ENCODE measurements at places on chromosomes 5 and 9.

- DNase-seq: no peak
These were observed 26.3 kb downstream of the AHRR start for GRCh38 chr5:347712-348284.

GRCh38 chr5:6734243-6734700 is 21.0 kb downstream of the TENT4A start:
- no peak for DNase-seq

DNA sequence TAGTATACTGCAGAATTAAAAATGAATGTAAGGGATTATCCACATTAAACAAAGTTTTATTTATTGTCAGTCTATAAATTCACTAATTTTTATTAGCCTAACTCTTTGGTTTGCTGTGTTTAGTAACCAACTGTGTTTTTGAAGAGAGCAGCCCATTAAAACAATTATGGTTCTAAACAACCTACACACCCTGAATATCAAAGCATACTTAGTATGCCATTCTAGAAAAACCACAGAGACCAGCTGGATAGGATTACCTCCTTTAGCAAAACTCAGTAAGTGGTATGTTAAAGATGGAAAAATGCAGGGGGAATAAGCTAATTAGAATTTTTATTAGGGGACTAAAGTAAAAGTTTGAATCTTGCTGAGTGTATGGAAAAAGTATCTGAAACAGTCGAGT is 1981.7 kb upstream of the NUDT12 start:
- DNase-seq: no peak

- DNase-seq: no peak
These were observed 115.7 kb upstream of the EPB41L4A start for GRCh38 chr5:112534611-112535255.

- DNase-seq: no peak
These were observed 46.2 kb downstream of the RNF145 start for GRCh38 chr5:159163027-159163700.

DNA sequence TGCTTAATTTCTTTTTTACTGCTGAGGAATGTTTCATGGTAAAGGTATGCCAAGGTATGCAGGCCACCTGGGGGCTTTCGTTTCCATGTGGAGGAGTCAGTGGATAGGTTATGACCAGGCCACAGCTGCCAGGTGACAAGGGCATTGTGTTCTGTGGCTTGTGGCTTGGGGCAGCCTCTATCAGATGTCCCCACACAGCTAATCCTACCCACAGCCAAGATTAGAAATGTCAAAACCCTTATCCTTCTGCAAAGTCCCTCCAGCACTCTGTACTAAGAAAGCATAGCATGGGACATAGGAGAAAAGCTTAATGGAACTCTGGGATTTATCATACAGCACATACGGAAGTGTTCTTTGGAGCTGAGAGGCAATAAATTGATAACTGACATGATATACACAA is 171.2 kb upstream of the S1PR3 start:
- DNase-seq: no peak

- DNase-seq: no peak
These were observed 61.2 kb upstream of the JAK2 start for GRCh38 chr9:4923580-4924544.

- DNase-seq: no peak
These were observed 172.2 kb downstream of the CDC42SE2 start for GRCh38 chr5:131436081-131436480.

DNA sequence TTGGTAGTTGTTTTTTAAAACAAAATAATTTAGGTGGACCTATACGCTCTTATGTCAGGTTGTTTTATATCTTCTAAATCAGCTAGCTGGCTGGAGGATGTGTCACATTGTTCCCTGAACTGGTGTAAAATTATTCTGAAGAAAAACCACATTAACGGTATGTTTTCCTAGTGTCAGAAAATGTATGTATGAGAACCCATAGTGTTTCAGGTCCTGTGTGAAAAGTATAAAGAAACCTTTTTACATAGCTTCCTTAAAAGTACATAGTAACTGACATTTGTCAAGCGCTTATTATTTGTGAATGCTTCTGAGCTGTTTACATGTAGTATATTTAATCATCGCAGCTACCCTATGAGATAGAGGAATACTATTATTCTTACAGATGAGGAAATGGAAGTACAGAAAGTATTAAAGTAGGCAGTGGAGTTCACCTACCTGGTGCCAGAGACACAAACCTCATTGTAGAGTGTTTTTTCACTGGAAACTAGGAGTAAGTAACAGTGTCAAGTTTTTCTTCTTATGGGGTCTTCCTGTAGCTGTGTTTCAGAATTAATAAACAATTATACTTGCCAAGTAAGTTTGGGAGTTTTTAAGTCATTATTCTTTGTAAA is 10.4 kb upstream of the FAM120AOS start:
- no peak for DNase-seq

DNA sequence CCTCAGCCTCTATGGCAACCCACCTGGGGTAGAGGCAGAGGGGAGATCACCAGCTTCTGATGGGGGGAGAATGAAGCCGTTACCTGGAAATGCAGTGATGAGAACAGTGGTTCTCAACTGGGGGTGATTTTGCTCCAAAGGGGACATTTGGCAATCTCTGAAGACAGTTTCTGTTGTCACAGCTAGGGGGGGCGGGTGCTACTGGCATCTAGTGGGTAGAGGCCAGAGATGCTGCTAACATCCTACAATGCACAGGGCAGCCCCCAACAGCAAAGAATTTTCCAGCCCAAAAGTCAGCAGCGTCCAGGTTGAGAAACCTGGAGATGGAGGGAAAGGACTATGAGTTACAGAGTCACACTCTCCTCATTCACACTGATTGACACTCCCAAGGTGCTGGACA is 84.5 kb downstream of the FGF1 start:
- no peak for DNase-seq

GRCh38 chr9:92332577-92333281 is 7.0 kb downstream of the CENPP start:
- DNase-seq: no peak

- DNase-seq: no peak
These were observed 68.4 kb downstream of the NRG2 start for GRCh38 chr5:139974661-139975060.

GRCh38 chr5:157785801-157786200 is 42.3 kb downstream of the LSM11 start:
- no peak for DNase-seq

DNA sequence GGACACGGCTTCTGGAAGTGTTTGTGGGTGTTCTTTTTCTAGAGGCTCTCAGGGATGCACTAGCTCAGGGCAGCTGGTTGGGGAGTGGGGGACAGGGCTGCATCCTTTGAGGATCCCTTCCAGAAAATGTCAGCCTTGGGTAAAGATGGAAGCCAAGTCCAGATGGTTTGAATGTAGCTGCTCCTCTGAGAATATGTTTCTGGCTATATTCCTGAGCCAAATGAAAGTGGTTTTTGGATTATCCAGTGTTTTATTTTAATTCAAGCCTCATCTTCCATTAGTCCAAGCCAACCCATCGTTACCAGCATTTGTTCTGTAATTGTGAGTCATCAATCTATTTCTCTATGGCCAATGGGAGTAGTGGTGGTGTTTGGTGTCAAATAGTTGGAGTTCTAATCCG is 70.4 kb downstream of the SPRY4 start:
- no peak for DNase-seq

GRCh38 chr9:10785255-10785654 is 172.5 kb upstream of the PTPRD start:
- DNase-seq: no peak

DNA sequence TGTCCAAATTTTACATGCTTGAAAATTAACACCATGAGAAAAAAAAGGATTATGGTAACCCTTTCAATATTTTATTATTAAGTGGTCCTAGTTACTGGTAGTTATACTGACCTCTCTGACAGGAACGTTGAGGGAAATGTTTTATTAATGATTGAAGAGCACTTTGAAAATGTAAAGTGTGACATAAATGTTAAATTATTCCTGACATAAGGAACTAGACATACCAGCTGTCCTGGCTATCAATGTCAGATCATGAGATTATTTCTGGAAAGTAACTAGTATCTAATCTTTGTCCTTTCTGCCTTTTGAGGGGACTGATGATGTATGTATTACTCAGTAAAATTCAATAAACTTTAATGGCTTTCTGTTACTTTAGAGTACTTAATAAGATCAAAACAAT is 1538.5 kb upstream of the CDH6 start:
- DNase-seq: no peak

GRCh38 chr9:107059220-107059619 is 196.3 kb downstream of the ZNF462 start:
- no peak for DNase-seq

- no peak for DNase-seq
These were observed 60.4 kb downstream of the COL15A1 start for GRCh38 chr9:99004115-99004514.

DNA sequence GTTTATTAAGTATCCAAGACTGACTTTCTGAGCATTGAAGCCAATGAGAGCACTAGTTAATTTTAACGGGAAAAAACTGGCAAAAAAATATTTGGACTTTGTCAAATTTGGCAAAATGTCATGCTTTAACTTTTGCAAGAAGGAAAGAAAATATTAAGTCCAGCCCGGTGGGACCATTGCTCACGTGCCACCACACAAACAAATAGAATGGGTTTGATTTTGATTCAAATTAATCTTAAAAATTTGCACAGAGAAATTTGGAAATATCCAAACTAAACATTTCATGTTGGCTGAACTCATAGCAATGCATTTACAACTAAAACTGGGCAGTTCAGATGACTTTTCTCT is 302.2 kb downstream of the EBF1 start:
- DNase-seq: no peak

DNA sequence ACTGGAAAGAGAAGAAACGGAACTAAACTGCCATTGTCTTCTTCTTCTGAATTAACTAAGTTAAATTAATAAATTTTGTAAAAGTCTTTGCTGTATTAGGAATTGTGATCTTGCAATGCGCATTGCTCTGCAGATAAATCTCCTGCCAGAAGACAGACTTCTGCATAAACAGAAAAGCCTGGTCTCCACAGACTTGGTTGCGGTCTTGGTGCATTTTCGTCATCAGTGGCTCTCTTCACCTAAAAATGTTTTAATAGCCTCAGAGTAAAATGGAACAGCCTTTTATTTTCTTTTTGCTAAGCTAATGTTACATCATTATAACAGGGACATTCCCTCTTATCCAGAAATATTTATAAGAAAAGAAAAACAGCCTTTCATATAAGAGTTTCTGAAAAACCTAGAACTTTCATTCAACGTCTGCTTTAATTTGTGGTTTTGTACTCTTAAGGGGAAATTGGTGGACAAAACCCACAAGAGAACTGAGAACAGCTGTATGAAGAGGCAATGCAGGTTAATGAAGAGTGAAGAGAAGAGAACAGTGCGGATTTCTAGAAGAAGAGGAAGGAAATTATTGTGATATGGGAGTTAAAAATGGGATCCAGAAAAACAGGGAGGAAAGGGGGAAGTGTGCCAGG is 10.1 kb downstream of the IFNA5 start:
- DNase-seq: no peak

GRCh38 chr9:88528080-88528790 is 6.7 kb upstream of the NXNL2 start:
- no peak for DNase-seq

DNA sequence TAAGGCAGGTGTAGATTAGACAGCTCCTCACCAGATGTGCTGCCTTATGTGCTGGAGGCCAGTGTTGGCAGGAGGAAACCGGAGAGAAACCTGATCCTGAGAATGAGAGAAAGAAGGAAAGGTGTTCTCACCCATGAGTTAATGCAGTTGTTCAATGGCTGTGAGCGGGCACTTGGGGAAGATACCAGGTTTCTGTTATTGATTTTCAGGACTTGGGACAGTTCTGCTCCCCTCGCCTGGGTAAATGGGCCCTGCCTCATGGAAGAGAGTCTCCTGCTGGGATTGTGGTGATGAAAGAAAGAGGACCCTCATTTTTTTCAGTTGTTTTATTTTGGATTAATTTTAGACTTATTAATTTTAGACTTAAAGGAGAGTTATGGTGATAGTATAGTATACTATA is 59.5 kb downstream of the EGFLAM start:
- DNase-seq: no peak

GRCh38 chr5:75524591-75524990 is 12.9 kb downstream of the POLK start:
- no peak for DNase-seq

- DNase-seq: no peak
These were observed 86.0 kb downstream of the NREP start for GRCh38 chr5:111670826-111671492.

DNA sequence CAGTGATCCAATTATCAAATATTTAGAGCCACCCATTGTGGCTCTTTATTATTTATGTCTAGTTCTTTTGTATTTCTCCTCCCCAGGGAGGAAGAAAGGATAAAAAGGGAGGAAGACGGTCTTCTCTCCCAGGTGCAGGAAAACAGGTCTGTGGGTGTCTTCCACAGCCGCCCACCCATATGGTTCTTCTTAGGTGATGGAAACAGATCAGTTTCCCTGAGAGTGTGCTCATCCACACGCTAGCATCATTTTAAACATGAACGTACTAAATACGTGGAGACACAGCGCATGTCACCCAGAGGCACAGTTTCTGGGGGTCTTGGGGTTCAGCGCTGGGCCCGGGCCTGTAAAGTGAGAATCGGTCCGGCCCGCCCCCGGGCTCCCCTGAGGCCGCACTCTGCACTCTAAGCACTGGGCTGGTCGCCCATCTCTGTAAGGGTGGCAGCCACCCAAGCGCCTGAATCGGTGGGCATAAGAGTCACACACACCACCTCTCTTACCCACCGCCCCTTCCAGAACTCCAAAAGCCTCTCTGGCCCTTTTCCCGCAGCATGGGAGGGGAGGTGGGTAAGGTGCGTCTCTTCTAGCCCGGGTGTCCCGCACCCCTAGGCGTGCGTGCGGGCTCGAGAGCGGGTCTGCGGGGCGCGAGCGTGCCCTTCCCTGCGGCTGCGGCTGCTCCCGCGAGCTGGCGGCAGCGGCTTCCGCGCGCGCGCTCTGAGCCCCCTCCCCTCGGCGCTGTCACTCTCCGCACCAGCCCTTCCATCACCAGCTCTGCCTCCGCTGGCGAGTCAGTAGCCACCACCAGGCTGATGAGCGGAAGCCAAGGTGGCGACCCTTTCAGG is 1.3 kb downstream of the PTCH1 start:
- DNase-seq: peak; percentile 84

DNA sequence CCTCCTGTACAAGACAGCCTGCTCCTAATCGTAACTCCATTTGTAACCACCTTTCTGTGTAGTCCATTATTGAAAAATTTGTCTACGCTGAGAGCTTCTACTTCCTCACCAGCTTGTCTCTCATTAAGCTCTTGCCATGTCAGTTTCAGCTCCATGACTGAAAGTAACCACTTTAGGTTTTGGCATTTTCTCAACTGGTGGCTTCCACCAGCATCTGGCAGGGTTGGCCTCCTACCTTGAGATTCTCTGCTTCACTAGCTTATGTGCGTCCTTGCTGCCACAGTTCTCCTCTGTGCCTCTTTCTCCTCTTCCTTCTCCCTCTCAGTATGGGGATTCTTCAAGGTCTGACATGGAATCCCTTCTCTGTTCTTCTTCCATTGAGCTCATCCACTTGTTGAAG is 31.8 kb downstream of the F2RL2 start:
- DNase-seq: no peak

GRCh38 chr9:123687246-123687751 is 242.6 kb downstream of the DENND1A start:
- no peak for DNase-seq

- DNase-seq: no peak
These were observed 345.1 kb downstream of the SPATA31D1 start for GRCh38 chr9:82333671-82334070.

- DNase-seq: no peak
These were observed 77.1 kb upstream of the IQGAP2 start for GRCh38 chr5:76325876-76326491.
